A673 (cell line): ENCODE measurements at places on chromosomes 5 and 9. TPM values are rescaled to one million over a fixed set of nuclear protein-coding genes. Genes with fewer than 3 reads are reported as not detected.

DMRT2 gene
- not detected in 2 replicates for total RNA-seq

SPTAN1 gene
- 239 and 262 TPM in 2 replicates for total RNA-seq

LCN10 gene
- 0.15 and 0.35 TPM in 2 replicates for total RNA-seq

PDCD1LG2 gene
- total RNA-seq, result 0.37 and 0.47 TPM in 2 replicates

- H3K4me1 ChIP-seq, result no peaks in the 10 kb centered on the region
- peak; percentile 78 for DNase-seq
- no peaks in the 10 kb centered on the region for H3K27me3 ChIP-seq
- no peak overlapping the region for H3K4me3 ChIP-seq
Observed at GRCh38 chr5:146291421-146292074, 47.1 kb upstream of the POU4F3 start.

- H3K27ac ChIP-seq, result no peak overlapping the region
- no peak overlapping the region for H3K4me3 ChIP-seq
- no peaks in the 10 kb centered on the region for H3K36me3 ChIP-seq
- no peak for DNase-seq
- H3K4me1 ChIP-seq, result no peaks in the 10 kb centered on the region
- no peaks in the 10 kb centered on the region for H3K27me3 ChIP-seq
Observed at GRCh38 chr5:158837908-158838307, 261.8 kb downstream of the EBF1 start.

DNA sequence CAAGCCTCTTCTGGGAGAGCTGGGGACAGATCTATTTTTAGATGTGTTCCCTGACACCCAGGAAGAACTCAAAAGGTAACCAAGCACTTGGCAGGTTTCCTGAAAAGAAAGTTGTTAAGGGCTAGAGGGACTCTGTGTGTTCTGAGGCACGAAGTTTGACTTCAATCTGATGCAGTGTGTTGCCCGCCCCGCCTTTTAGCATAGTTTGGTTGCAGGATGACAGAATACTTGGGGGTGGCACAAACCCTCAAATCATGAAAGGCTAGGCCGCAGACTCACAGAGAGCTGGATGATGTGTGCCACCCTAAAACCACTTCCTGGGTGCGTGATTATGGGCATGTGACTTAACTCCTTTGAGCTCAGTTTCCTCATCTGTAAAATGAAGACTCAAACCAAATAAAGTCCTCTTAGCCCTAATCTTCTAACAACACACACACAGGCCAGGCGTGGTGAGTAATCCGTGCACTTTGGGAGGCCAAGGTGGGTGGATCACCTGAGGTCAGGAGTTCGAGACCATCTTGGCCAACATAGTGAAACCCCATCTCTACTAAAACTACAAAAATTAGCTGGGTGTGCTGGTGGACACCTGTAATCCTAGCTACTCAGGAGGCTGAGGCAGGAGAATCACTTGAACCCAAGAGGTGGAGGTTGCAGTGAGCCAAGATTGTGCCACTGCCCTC lies 12.8 kb upstream of the NDFIP1 start:
- no peak overlapping the region for H3K4me3 ChIP-seq
- no peaks in the 10 kb centered on the region for H3K36me3 ChIP-seq
- no peak overlapping the region for H3K27ac ChIP-seq
- no peak for DNase-seq

GRCh38 chr5:133904641-133905040 lies 63.8 kb downstream of the C5orf15 start:
- peaks cover 40% of the 10 kb centered on the region for H3K4me1 ChIP-seq
- no peak overlapping the region for H3K4me3 ChIP-seq
- H3K27me3 ChIP-seq, result no peaks in the 10 kb centered on the region
- no peaks in the 10 kb centered on the region for H3K36me3 ChIP-seq

DNA sequence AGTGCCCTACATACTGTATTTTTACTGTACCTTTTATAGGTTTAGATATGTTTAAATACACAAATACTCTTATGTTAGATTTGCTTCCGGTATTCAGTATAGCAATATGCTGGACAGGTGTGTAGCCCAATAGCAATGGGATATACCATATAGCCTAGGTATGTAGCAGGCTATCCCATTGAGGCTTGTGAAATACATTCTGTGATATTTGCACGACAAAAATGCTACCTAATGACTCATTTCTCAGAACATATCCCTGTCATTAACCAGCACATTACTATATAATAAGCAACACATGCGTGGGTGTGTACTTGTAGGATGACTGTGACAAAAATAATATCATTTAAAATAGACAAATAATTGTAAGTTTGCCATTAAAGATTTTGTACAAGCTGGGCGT lies 208.8 kb downstream of the MRPS30 start:
- H3K4me1 ChIP-seq, result no peaks in the 10 kb centered on the region
- H3K27ac ChIP-seq, result no peak overlapping the region
- no peaks in the 10 kb centered on the region for H3K36me3 ChIP-seq
- H3K27me3 ChIP-seq, result no peaks in the 10 kb centered on the region
- no peak for DNase-seq
